ENCODE measurements at places on chromosomes 1 and 21. TPM values are rescaled to one million over a fixed set of nuclear protein-coding genes. Genes with fewer than 3 reads are reported as not detected.

- no peak for DNase-seq
Observed at GRCh38 chr21:31538816-31539215, 120.7 kb upstream of the SOD1 start.

DNA sequence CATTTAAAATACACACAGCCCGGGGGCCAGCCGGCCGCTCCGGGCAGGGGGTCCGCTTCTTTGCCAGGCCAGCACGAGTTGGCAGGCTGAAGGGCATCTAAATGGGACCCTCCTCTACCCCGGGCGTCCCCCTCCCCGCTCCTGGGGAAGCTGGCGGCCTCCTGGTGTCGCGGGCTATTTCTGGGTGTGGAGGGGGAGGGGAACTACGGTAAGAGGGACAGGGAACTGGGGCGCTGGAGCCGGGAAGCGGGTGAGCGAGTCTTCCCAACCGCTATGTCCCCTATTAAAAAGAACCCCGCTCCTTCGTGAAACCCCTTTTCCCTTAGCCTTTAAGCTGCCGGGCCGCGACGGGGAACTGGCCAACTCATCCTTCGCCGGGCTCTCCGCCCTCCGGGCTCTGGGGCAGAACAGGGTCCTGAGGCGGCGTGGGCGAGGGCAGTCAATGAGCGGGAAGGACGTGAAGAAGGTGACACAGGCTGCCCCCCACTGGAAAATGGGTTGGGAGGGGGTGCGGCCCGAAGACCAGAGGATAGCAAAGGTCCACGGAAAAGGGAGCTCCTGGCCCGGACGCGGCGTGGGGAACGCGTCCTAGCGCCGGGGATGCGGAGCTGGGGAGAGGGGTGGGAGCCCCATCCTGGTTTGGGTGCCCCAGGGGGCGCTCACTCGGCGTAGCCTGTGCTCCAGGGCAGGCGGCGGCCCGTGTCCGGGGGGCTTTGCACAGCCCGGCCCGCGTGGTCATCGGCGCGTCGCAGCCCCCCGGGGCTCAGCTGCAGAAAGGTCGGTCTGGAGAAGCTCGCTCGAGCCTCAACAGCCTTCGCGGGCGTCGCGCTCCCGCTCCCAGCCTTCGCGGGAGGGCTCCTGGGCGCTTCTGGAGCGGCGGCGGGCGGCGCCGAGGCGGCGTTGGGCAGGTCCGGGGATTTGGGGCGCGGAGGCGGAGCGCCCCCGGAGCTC lies 544 bp downstream of the PPM1J start:
- no peak for DNase-seq

DNA sequence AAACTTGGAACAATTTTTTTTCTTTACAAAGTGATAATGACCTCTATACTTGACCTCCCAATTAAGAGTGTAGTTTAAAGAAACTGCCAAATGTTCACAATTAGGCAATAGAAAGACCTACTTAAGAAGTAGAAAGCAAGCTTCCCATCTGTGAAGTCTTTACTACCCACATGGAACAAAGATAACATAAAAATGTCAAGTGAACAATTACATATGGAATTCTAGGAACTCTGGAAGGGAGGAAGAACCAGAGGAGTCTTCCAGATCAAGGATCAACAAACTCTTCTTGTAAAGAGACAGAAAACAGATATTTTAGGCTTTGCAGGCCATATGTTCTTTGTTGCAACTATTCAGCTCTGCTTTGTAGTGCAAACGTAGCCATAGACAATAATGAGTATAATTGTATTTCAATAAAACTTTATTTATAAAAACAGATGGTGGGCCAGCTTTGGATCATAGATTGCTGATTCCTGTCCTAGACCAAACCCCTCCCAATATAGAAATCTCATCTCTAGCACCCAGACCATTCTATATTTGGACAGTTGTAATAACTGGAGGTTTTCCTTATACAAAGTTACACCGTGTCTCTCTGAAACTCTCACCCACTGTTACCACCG lies 68.4 kb upstream of the MAGI3 start:
- no peak for DNase-seq

Gene NR0B2
- total RNA-seq: not detected

DNA sequence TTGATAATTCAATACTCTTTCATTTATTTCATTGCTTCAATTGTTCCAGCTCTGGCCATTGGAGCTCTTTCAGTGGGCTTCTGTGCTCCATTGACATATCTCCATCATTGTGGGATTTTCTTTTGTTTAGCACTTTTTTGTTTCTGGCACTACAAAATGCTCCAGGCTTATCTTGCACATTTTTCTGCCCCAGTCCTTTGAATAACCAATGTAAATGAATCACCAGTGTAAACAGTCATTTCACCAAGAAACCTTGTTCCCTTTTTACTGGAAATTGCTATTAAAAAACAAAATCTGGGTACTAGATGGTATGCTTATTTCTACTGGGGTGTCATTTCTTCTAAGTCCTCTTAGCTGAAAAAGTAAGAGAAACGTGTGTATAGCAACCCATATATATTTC lies 173.0 kb upstream of the LYPLAL1 start:
- DNase-seq: no peak

All from WTC11 (cell line).